Upper lobe of right lung (tissue), 1 donor: ENCODE measurements at places on chromosomes 13 and 19.

DNA sequence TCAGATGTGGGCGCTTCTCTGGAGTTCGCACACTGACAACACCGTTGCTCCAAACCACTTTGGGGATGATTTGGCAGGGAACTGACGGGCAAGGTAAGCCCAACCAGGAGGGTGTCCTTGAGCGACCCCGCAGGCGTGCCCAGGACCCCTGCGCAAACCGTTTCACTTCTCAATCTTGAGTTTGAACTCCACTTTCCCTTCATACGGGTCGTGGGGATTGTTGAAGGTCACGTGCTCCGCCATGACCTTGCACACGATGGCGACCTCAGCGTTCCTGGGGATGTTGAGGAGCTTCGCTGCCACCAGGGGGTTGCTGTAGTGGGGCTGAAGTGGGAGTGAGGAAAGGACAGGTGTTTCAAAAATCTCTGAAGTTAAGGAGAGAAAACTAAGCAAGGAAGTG is 8.8 kb downstream of the ATP4B start:
- H3K27ac ChIP-seq, result no peak overlapping the region
- no peak overlapping the region for H3K4me3 ChIP-seq
- H3K27me3 ChIP-seq, result no peaks in the 10 kb centered on the region
- peak; percentile 32 for DNase-seq
- H3K36me3 ChIP-seq, result no peaks in the 10 kb centered on the region

GRCh38 chr19:43591904-43592772 is 3.8 kb downstream of the IRGQ start:
- DNase-seq, result no peak
- no peak overlapping the region for H3K4me3 ChIP-seq
- H3K4me1 ChIP-seq, result peaks cover 20% of the 10 kb centered on the region
- H3K27me3 ChIP-seq, result no peaks in the 10 kb centered on the region
- H3K36me3 ChIP-seq, result peaks cover 35% of the 10 kb centered on the region
- H3K27ac ChIP-seq, result no peak overlapping the region

- no peak for DNase-seq
- peaks cover 6% of the 10 kb centered on the region for H3K4me1 ChIP-seq
- no peak overlapping the region for H3K27ac ChIP-seq
- H3K27me3 ChIP-seq, result no peaks in the 10 kb centered on the region
- H3K4me3 ChIP-seq, result no peak overlapping the region
- no peaks in the 10 kb centered on the region for H3K36me3 ChIP-seq
These were observed 178.2 kb downstream of the NDFIP2 start for GRCh38 chr13:79659121-79659521.

DNA sequence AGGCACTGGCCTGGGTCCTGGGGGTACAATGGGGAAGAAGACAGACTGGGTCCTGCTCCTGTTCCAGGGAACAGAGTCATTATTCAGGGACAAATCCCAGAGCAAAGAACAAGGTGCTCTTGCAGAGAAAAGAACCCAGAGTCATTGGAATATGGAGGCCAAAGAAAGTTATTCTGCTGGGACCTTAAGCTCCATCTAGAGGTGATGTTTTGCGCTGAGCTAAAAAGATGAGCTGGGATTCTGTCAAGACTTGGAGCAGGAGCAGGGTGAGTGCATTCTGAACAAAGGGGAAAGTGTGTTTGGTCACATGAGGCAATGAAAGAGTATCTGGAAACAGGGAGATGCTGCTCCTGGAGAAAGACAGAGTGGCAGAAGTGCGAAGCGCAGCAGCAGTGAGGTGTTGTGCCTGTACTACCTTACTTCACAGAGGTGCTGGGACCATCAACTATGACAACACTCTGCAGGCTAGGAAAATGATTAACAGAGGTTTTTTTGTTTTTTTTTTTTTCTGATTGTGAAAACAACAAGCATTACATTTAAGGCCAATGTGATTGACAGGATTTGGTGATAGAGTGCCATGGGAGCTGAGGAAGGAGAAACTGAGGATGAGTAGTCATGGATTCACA is 95.3 kb upstream of the TNFSF11 start:
- no peak overlapping the region for H3K4me3 ChIP-seq
- no peaks in the 10 kb centered on the region for H3K27me3 ChIP-seq
- H3K4me1 ChIP-seq, result no peaks in the 10 kb centered on the region

DNA sequence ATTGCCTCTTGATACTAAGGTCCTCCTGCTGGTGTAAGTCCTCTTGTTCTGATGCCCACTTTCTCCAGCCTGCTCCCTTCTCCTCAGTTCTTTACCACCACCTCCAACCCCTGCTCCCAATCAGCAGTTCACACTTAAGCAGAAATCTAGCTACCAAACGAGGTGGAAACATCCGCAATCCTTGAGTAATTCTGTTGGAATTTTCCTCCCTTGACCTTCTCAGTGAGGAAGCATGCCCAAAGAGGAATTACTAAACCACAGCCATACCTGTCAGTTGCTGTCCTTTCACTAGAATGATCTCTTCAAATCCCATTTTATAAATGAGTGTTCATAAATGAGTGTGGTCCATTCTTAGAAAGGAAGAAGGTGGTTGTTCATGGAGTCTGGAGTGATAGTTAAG is 289.9 kb downstream of the DACH1 start:
- no peak overlapping the region for H3K27ac ChIP-seq
- no peak for DNase-seq
- H3K27me3 ChIP-seq, result no peaks in the 10 kb centered on the region
- no peaks in the 10 kb centered on the region for H3K36me3 ChIP-seq
- no peak overlapping the region for H3K4me3 ChIP-seq
- no peaks in the 10 kb centered on the region for H3K4me1 ChIP-seq

GRCh38 chr19:51368366-51369282 is at the start of gene CLDND2:
Gene CLDND2, minus strand, starts transcription at chr19:51369003. Its CDS starts 426 bp downstream, at chr19:51368577.
- H3K36me3 ChIP-seq, result no peaks in the 10 kb centered on the region
- peaks cover 9% of the 10 kb centered on the region for H3K4me1 ChIP-seq
- no peak for DNase-seq

DNA sequence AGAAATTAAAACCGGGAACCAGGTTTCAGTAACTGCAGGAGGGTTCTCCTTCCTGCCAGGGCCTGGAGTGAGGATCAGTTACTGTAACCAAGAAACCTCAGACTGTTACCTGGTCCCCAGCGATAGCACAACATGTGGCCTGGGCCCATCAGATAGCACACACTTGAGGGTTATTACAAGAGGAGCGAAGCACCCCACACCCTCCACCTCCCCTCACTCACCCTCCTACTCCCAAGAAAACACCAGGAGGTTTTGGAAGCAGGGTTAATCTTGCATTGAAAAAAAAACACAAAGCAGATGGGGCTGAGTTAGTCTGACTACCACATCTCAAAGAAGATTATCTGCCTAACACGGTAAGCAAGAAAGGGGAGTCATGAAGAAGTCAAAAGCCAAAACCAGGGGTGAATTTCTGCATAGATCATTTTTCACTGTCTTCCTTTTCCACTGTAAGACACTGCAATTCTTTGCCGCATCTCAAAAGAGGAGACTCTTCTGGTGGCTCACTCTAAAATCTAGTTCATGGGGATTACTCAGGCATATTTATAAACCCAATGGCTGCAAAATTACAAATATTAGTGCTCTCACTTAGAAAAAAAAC is 75.9 kb upstream of the DOCK9 start:
- peaks cover 32% of the 10 kb centered on the region for H3K4me1 ChIP-seq
- no peak overlapping the region for H3K4me3 ChIP-seq
- no peaks in the 10 kb centered on the region for H3K36me3 ChIP-seq
- DNase-seq, result no peak

- no peaks in the 10 kb centered on the region for H3K27me3 ChIP-seq
- H3K27ac ChIP-seq, result no peak overlapping the region
- no peaks in the 10 kb centered on the region for H3K36me3 ChIP-seq
- H3K4me1 ChIP-seq, result no peaks in the 10 kb centered on the region
- H3K4me3 ChIP-seq, result no peak overlapping the region
These were observed 22.9 kb downstream of the SLC7A1 start for GRCh38 chr13:29572575-29572974.

DNA sequence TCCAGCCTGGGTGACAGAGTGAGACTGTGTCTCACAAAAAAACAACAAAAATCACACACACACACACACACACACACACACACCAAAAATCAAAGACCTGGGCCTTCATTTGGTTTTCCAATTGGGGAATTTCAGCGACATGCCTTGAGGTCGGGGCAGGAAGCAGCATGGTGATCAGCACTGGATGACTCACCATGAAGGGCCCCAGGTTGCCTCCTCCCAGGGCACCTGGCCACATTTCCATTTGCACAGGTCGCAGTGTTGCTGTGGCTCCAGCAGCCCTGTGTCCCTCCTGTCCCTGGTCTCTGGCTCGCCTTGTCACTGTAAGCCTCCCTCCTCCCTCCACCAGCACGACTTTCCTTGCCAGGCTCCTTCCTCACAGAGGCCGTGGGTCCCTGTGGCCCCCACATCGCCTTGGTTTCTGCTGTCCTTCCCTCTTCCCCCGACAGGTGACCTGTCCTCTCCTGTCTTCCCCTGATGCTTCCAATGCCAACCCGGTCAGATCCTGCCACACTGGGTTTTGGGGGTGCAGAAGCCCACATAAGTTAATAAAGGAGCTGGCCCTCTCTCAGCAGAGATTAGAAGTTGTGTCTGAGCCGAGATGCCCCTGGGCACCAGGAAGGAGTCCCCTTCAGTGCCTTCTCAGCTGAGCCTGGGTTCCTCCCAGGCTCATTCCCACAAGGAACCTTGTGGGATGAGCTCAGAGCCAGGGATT is 66.7 kb downstream of the GPR12 start:
- no peaks in the 10 kb centered on the region for H3K36me3 ChIP-seq
- no peaks in the 10 kb centered on the region for H3K27me3 ChIP-seq
- H3K4me3 ChIP-seq, result no peak overlapping the region
- DNase-seq, result no peak
- H3K4me1 ChIP-seq, result no peaks in the 10 kb centered on the region
- H3K27ac ChIP-seq, result no peak overlapping the region

GRCh38 chr13:27889471-27889870 is 30.3 kb upstream of the PDX1 start:
- no peak for DNase-seq
- no peaks in the 10 kb centered on the region for H3K4me1 ChIP-seq
- H3K36me3 ChIP-seq, result no peaks in the 10 kb centered on the region
- no peak overlapping the region for H3K27ac ChIP-seq

- no peak for DNase-seq
- peaks cover 42% of the 10 kb centered on the region for H3K4me1 ChIP-seq
- peaks cover 23% of the 10 kb centered on the region for H3K36me3 ChIP-seq
These were observed 8.3 kb downstream of the IRS2 start for GRCh38 chr13:109778102-109778542.

- H3K27me3 ChIP-seq, result no peaks in the 10 kb centered on the region
- no peaks in the 10 kb centered on the region for H3K4me1 ChIP-seq
- H3K36me3 ChIP-seq, result no peaks in the 10 kb centered on the region
- no peak overlapping the region for H3K27ac ChIP-seq
- H3K4me3 ChIP-seq, result no peak overlapping the region
- DNase-seq, result no peak
These were observed 112.1 kb downstream of the ZIC5 start for GRCh38 chr13:99859178-99860177.

- DNase-seq, result peak; percentile 84
- peaks cover 25% of the 10 kb centered on the region for H3K4me1 ChIP-seq
- H3K36me3 ChIP-seq, result no peaks in the 10 kb centered on the region
- H3K27me3 ChIP-seq, result no peaks in the 10 kb centered on the region
- peak overlapping the region; percentile 72 for H3K27ac ChIP-seq
- peak overlapping the region; percentile 87 for H3K4me3 ChIP-seq
These were observed 627 bp downstream of the LIN7B start for GRCh38 chr19:49114630-49115363.

GRCh38 chr13:93818345-93818744 is 591.7 kb downstream of the GPC6 start:
- DNase-seq, result no peak
- no peaks in the 10 kb centered on the region for H3K36me3 ChIP-seq
- H3K4me1 ChIP-seq, result no peaks in the 10 kb centered on the region
- H3K27ac ChIP-seq, result no peak overlapping the region
- no peak overlapping the region for H3K4me3 ChIP-seq
- H3K27me3 ChIP-seq, result no peaks in the 10 kb centered on the region

- DNase-seq, result no peak
- H3K27me3 ChIP-seq, result no peaks in the 10 kb centered on the region
- H3K27ac ChIP-seq, result peak overlapping the region; percentile 37
- H3K36me3 ChIP-seq, result no peaks in the 10 kb centered on the region
- peaks cover 5% of the 10 kb centered on the region for H3K4me1 ChIP-seq
- H3K4me3 ChIP-seq, result no peak overlapping the region
These were observed 404.2 kb downstream of the KCNRG start for GRCh38 chr13:50419331-50419865.

DNA sequence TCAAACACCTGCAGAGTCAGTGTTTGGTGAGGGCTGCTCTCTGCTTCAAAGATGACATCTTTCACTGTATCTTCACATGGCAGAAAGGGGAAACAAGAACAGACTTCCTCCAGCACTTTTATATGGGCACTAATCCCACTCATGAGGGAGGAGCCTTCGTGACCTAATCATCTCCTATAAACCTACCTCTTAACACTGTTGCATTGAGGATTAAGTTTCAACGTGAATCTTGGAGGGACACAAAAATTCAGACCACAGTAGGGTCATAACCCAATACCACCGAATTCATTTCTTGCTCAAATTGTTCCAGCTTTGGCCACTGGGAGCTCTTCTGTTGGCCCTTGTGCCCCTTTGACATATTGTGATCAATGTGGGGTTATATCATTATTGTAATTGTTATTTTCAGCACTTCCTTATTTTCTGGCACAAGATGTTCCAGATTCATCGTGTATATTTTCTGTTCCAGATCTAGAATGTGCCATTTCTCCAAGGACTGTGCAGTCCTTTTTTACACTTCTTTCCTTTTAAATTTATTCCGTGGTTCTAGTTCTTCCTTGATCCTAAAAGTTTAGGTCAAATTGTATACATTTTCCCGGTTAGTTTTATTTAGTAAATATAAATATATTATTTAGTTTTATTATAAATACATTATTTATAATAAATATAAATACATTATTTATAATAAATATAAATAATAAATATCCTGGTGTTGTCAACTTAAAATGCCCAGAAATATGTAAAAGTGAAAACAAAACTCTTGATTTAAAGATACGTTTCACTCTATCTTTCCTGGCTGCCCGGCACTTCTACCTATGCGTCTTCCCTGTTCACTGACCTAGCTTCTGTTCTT is 35.5 kb upstream of the IGFL4 start:
- peaks cover 66% of the 10 kb centered on the region for H3K27me3 ChIP-seq
- no peaks in the 10 kb centered on the region for H3K36me3 ChIP-seq
- H3K4me1 ChIP-seq, result peaks cover 8% of the 10 kb centered on the region
- H3K4me3 ChIP-seq, result no peak overlapping the region
- H3K27ac ChIP-seq, result no peak overlapping the region
- no peak for DNase-seq

GRCh38 chr13:40968416-40969000 is 50.6 kb downstream of the ELF1 start:
- peaks cover 70% of the 10 kb centered on the region for H3K4me1 ChIP-seq
- DNase-seq, result no peak
- no peaks in the 10 kb centered on the region for H3K36me3 ChIP-seq
- no peak overlapping the region for H3K4me3 ChIP-seq
- no peak overlapping the region for H3K27ac ChIP-seq
- H3K27me3 ChIP-seq, result no peaks in the 10 kb centered on the region

- no peaks in the 10 kb centered on the region for H3K27me3 ChIP-seq
- H3K27ac ChIP-seq, result no peak overlapping the region
- DNase-seq, result no peak
- peaks cover 8% of the 10 kb centered on the region for H3K4me1 ChIP-seq
These were observed 158.7 kb downstream of the FLT1 start for GRCh38 chr13:28336193-28336657.
